OCI-LY7 (cell line): ENCODE measurements at places on chromosomes 7 and 10. TPM values are rescaled to one million over a fixed set of nuclear protein-coding genes. Genes with fewer than 3 reads are reported as not detected.

IFIT3 gene
- total RNA-seq, result 0.17 and 0.39 TPM in 2 replicates

ANKRD30A gene
- not detected in 2 replicates for total RNA-seq

EBLN1 gene
- total RNA-seq, result not detected in 2 replicates

CADPS2 gene
- not detected in 2 replicates for total RNA-seq

STRIP2 gene
- 4.2 and 4.3 TPM in 2 replicates for total RNA-seq

NOC3L gene
- total RNA-seq, result 31.2 and 37.1 TPM in 2 replicates

TMEM213 gene
- total RNA-seq, result not detected in 2 replicates

MMD2 gene
- not detected in 2 replicates for total RNA-seq

CDC14C gene
- not detected in 2 replicates for total RNA-seq

CCL24 gene
- not detected in 2 replicates for total RNA-seq

AUTS2 gene
- total RNA-seq, result 78.5 and 88.5 TPM in 2 replicates

SPDYE1 gene
- not detected in 2 replicates for total RNA-seq

PTTG1IP2 gene
- not detected in 2 replicates for total RNA-seq

GJD4 gene
- not detected in 2 replicates for total RNA-seq

CNPY1 gene
- not detected in 2 replicates for total RNA-seq

PIK3AP1 gene
- total RNA-seq, result 111 and 140 TPM in 2 replicates

EPHB6 gene
- 0.33 and 0.57 TPM in 2 replicates for total RNA-seq

ALDH18A1 gene
- 72.1 and 72.3 TPM in 2 replicates for total RNA-seq

OR6V1 gene
- not detected in 2 replicates for total RNA-seq

CCDC71L gene
- 18.5 and 20.6 TPM in 2 replicates for total RNA-seq

DENND11 gene
- total RNA-seq, result 9.7 and 9.9 TPM in 2 replicates

PPP1R9A gene
- total RNA-seq, result not detected in 2 replicates

TRPV5 gene
- total RNA-seq, result not detected in 2 replicates

POT1 gene
- 34.7 and 42.1 TPM in 2 replicates for total RNA-seq

OPALIN gene
- total RNA-seq, result not detected in 2 replicates

C10orf67 gene
- not detected in 2 replicates for total RNA-seq

GPR26 gene
- not detected in 2 replicates for total RNA-seq

ENTPD1 gene
- total RNA-seq, result 3.7 and 6.7 TPM in 2 replicates

GPC2 gene
- 23.2 and 31.7 TPM in 2 replicates for total RNA-seq

GNGT1 gene
- total RNA-seq, result not detected in 2 replicates

PYROXD2 gene
- total RNA-seq, result 4.0 and 4.3 TPM in 2 replicates

ANKRD61 gene
- total RNA-seq, result 0.27 and 0.68 TPM in 2 replicates

STEAP1 gene
- total RNA-seq, result not detected in 2 replicates
